HFFc6 (cell line): ENCODE measurements at places on chromosomes 7 and 10. TPM values are rescaled to one million over a fixed set of nuclear protein-coding genes. Genes with fewer than 3 reads are reported as not detected.

VAX1 gene
- not detected in 3 replicates for total RNA-seq

RELN gene
- total RNA-seq, result 0.02 to 0.20 TPM (median 0.03 TPM) in 3 replicates

MAPK8 gene
- 65.3 to 98.2 TPM (median 75.8 TPM) in 3 replicates for total RNA-seq

DNA sequence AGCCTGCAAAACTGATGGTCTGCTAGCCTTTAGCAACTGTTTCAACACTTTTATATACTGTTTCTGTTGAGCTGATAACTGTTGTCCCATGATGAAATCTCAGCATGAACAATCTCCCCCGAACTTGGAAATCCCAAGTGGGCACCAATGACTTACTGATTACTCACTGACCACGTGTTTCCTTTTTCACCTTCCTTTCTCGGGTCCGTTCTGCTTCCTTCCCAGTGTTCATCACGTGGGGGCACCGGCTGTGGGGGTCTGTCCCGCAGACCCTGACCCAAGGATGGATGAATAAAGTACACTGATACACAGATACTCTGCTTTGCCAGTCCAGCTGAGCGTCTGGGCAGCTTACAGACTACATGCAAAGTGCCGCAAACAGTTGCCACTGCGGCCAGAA is 39.0 kb upstream of the RASGEF1A start:
- H3K36me3 ChIP-seq, result no peaks in the 10 kb centered on the region
- no peak overlapping the region for H3K27ac ChIP-seq
- peaks cover 7% of the 10 kb centered on the region for H3K4me1 ChIP-seq
- H3K4me3 ChIP-seq, result no peak overlapping the region
- peaks cover 40% of the 10 kb centered on the region for H3K27me3 ChIP-seq

DNA sequence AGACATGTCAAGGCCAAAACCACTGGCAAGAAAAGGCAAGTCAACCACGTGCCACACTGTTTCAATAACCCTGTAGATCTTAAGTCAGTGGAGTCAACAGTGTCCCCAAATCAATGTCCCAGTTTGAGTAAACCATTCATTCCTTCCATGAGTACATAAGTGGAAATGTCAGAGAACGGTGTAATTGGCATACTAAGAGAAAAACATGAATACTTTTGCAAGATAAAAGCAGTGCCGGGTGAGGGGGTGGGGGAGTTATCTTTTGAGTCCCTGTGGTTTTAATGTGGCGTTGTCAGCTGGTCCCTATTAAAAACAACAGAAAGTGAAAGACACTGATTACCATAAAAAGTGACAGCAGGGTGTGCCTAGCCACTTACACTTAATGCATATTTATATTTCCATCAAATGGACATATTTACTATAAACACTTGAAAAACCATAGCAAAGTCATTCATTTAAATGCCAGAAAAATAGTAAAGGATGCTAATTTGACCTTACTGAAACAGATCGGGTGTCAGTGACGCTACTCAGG is 37.8 kb downstream of the RSU1 start:
- H3K27ac ChIP-seq, result no peak overlapping the region
- no peaks in the 10 kb centered on the region for H3K36me3 ChIP-seq
- no peak overlapping the region for H3K4me3 ChIP-seq

GRCh38 chr10:116668018-116668417 is 47.3 kb downstream of the PNLIPRP2 start:
- no peak for DNase-seq
- peaks cover 37% of the 10 kb centered on the region for H3K4me1 ChIP-seq
- H3K4me3 ChIP-seq, result no peak overlapping the region
